Thymus (tissue), 14 donors: ENCODE measurements at places on chromosomes 4 and X. TPM values are rescaled to one million over a fixed set of nuclear protein-coding genes. Genes with fewer than 3 reads are reported as not detected.
A peak's percentile ranks its signal among the peaks of the same experiment; 100 is the strongest.

DNA sequence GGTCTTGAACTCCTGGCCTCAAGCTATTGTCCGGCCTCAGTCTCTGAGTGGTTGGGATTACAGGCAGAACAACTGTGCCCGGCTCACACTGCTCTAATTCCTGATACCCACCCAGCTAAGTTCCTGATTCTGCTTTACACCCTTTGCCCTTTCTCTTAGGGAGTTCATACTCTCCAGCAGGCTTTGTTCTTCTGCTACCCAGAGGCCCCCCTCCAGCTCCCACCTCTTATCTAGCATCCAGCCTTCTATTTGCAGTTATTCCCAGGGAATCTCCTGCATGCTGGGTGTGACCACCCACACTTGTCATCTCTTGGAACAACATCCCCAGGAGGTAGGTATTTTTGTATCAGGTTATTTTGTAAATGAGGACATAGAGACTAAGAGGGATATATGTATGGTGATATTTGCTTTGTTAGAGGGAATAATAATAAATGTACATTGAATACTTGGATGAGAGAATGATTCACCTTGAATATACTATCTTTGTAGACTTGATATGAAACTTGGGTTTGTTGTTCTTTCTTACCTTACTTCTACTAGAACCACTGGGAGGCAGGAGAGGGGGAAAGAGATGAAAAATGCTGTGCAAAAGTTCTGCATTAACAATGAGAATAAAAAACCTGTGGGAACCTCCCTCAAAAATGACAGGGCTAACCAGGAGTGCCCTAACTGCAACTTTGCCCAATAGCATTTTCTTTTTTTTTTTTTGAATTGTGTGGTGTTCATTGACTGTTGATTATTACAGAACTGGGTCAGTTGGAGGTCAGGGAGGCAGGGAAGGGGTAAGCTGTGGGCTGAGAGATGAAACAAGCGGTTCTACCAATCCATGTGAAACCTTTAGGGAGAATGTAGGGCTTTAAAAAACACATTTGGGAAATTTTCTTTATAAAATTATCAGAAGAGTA lies 157.4 kb downstream of the SPRY1 start:
- no peak for DNase-seq
- no peaks in the 10 kb centered on the region for H3K27me3 ChIP-seq
- no peaks in the 10 kb centered on the region for H3K4me1 ChIP-seq

PCDH19 gene
- 0.76 TPM for total RNA-seq

DNA sequence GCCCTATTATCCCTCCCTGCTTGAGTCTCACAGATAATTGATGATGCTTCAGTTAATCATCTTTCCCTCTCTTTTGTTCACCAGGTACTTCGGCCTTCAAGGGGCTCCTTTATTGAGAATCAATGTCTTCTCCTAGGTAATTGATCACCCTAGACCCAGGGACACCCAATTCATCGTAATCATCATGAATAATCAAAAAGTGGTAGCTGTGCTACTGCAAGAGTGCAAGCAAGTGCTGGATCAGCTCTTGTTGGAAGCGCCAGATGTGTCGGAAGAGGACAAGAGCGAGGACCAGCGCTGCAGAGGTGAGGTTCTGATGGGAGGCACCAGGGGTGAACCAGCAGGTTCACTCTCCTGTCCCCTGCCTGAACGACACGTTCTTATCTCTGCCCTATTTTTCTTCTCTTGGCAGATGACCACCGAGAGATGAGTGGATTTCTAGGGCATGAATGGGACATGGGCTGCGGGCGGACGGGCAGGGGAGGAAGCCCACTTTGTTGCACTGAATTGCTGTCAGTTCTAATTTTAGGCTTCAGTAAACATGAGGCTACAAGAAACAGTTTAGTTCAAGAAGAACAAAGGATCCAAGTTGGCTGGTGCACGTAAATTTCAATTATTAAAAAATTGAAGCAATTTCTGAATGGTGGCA lies 80.5 kb downstream of the ALPK1 start:
- no peak for DNase-seq
- peaks cover 6% of the 10 kb centered on the region for H3K36me3 ChIP-seq
- H3K4me1 ChIP-seq = no peaks in the 10 kb centered on the region
- no peak overlapping the region for H3K27ac ChIP-seq
- no peaks in the 10 kb centered on the region for H3K27me3 ChIP-seq
- H3K4me3 ChIP-seq = no peak overlapping the region

DNA sequence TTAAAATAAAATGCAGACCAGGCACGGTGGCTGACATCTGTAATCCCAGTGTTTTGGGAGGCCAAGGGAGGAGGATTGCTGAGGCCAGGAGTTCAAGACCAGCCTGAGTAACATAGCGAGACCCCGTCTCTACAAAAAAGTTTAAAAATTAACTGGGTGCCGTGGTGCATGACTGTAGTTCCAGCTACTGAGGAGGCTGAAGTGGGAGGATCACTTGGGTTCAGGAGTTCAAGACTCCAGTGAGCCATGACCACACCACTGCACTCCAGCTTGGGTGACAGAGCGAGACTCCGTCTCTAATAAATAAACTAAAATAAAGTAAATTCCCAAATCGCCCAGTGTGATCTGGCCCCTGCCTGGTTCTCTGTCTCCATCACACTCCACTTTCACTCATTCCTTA lies 43.7 kb downstream of the TENM3 start:
- no peak for DNase-seq
- H3K4me3 ChIP-seq = no peak overlapping the region
- no peaks in the 10 kb centered on the region for H3K4me1 ChIP-seq
- no peaks in the 10 kb centered on the region for H3K36me3 ChIP-seq

IL3RA gene
- 4.9 TPM for total RNA-seq

GRCh38 chr4:166008510-166008909 lies 135.5 kb downstream of the TLL1 start:
- no peak overlapping the region for H3K4me3 ChIP-seq
- H3K36me3 ChIP-seq = no peaks in the 10 kb centered on the region

DNA sequence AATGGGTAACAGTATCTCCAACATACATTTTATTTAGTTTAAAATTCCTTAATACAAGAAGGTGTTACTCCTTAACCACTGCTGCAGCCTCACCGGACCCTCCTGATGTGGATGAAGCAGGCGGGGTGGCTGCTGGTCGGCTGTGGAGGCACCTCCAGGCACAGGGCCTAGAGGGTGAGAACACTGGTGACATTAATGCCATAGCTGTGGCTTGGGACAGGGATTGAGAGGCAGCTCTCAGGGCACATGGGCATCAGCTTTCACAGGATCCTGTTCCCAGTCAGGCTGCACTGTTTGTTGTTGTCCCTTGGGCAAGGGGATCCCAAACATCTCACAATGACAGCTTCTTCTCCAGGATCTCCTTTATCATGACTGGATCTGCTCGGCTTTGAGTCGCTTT lies 90.0 kb downstream of the GATB start:
- H3K4me3 ChIP-seq = no peak overlapping the region
- no peaks in the 10 kb centered on the region for H3K27me3 ChIP-seq
- peaks cover 18% of the 10 kb centered on the region for H3K4me1 ChIP-seq

DNA sequence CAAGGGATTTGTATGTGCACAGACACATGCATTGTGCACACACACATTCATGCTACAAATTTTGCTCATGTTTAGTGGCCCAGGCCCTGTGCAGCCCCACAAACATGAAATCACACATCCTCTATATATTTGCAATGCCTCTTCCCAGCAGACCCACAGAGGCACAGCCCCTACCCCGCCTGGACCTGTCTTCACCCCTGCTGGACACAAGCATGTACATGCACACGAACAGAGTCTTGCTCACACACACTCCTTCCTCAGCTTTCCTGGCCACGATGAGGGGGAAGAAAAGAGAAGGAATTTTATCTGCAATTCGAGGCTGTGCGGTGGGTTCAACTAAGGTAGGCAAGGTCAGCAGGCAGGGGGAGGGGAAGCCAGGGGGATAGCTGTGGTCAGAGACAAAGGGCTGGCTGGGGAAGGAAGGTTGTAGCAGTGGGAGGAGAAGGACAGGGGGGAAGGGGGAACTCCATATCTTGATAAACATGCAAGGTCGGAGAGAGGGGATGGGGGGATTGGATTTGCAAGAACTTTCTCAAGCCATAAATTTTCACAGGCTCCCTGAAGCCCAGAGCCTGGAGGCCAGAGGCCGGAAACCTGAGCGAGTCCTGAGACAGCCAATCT lies 156.4 kb downstream of the EFNB1 start:
- no peak overlapping the region for H3K27ac ChIP-seq
- DNase-seq = no peak
- H3K27me3 ChIP-seq = no peaks in the 10 kb centered on the region
- no peaks in the 10 kb centered on the region for H3K4me1 ChIP-seq
- no peaks in the 10 kb centered on the region for H3K36me3 ChIP-seq

GRCh38 chr4:144709793-144710525 lies 64.0 kb downstream of the HHIP start:
- H3K4me1 ChIP-seq = no peaks in the 10 kb centered on the region
- H3K27ac ChIP-seq = no peak overlapping the region
- H3K4me3 ChIP-seq = no peak overlapping the region
- peaks cover 34% of the 10 kb centered on the region for H3K36me3 ChIP-seq

- no peaks in the 10 kb centered on the region for H3K27me3 ChIP-seq
- H3K27ac ChIP-seq = no peak overlapping the region
- H3K4me3 ChIP-seq = no peak overlapping the region
- H3K36me3 ChIP-seq = no peaks in the 10 kb centered on the region
Measured at GRCh38 chrX:16067886-16068515, 55.4 kb upstream of the GRPR start.

- H3K4me3 ChIP-seq = no peak overlapping the region
- no peaks in the 10 kb centered on the region for H3K4me1 ChIP-seq
- no peaks in the 10 kb centered on the region for H3K27me3 ChIP-seq
- DNase-seq = no peak
- H3K27ac ChIP-seq = no peak overlapping the region
Measured at GRCh38 chrX:24963823-24964222, 51.9 kb downstream of the ARX start.

DNA sequence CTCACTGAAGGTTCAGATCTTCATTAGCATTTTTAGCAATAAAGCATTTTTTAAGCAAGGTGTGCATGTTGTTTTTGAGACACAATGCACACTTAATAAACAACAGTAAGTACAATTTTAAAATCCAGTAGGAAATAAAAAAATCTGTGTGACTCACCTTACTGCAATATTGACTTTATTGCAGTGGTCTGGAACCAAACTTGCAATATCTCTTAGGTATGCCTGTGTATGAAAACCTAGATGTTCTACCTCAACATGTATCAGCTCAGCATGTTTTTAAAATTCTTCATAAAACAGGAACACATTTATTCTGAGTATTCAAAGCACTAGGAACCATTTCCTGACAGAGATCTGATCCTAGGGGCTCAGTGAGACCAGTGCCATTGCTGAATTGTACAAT lies 26.7 kb downstream of the NR0B1 start:
- no peaks in the 10 kb centered on the region for H3K36me3 ChIP-seq
- H3K27ac ChIP-seq = no peak overlapping the region
- no peaks in the 10 kb centered on the region for H3K4me1 ChIP-seq
- no peaks in the 10 kb centered on the region for H3K27me3 ChIP-seq

DNA sequence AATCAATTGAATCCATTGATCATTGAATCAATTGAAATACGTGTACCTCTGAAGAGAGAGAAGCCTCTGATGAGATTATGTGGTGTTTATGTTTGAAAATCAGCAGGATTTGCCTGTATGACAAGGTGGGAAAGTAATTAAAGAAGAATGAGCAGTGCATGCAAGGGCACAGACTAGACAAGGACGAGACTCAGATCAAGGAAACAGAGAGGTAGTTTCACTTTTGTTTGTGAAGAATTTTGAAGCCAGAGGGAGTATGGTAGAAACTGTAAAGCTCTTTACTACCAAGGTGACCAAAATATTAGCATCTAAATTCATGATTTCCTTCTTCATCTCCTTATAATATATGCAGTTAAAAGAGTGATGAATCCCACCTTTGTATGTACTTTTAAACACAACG lies 1830.0 kb upstream of the IGFBP7 start:
- H3K4me3 ChIP-seq = no peak overlapping the region
- H3K27ac ChIP-seq = no peak overlapping the region
- no peaks in the 10 kb centered on the region for H3K27me3 ChIP-seq

ZNF711 gene
- 21.1 TPM for total RNA-seq

GRCh38 chr4:185127021-185127925 lies 15.8 kb upstream of the SLC25A4 start:
- peaks cover 72% of the 10 kb centered on the region for H3K27me3 ChIP-seq
- no peak for DNase-seq
- peaks cover 4% of the 10 kb centered on the region for H3K4me1 ChIP-seq
- no peaks in the 10 kb centered on the region for H3K36me3 ChIP-seq
- no peak overlapping the region for H3K4me3 ChIP-seq

SMIM10 gene
- 1.3 TPM for total RNA-seq

- peak overlapping the region; percentile 47 for H3K4me3 ChIP-seq
- no peaks in the 10 kb centered on the region for H3K36me3 ChIP-seq
- no peak for DNase-seq
- peaks cover 8% of the 10 kb centered on the region for H3K4me1 ChIP-seq
Measured at GRCh38 chr4:112523008-112523721, 7.2 kb upstream of the NEUROG2 start.

- peaks cover 3% of the 10 kb centered on the region for H3K36me3 ChIP-seq
- H3K4me3 ChIP-seq = no peak overlapping the region
- H3K4me1 ChIP-seq = peaks cover 18% of the 10 kb centered on the region
- H3K27me3 ChIP-seq = no peaks in the 10 kb centered on the region
Measured at GRCh38 chr4:165325732-165326512, 1.5 kb upstream of the MSMO1 start.

GRCh38 chr4:175252642-175253041 lies 334.5 kb downstream of the ADAM29 start:
- no peak for DNase-seq
- no peaks in the 10 kb centered on the region for H3K4me1 ChIP-seq
- H3K4me3 ChIP-seq = no peak overlapping the region
- H3K36me3 ChIP-seq = no peaks in the 10 kb centered on the region

DNA sequence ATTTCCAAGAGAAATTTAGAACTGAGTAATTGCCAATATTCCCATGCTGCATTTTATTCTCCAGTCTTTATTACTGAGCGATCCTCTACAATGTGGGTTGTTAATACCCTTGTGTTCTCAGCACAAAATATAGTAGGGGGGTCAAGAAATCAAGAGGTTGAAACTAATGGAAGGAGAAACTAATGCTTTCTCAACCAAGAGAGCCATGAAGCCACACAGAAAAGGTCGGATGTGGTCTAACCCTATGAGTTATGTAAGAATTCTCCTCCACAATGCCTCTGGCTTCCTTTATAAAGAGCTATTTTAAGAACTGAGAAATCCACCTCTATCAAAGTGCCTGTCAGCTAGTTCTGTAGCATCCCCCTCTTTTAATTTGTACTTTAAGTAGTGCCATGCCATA lies 268.5 kb downstream of the CHIC1 start:
- H3K36me3 ChIP-seq = peaks cover 19% of the 10 kb centered on the region
- no peak overlapping the region for H3K27ac ChIP-seq
- no peaks in the 10 kb centered on the region for H3K4me1 ChIP-seq
- DNase-seq = no peak

ASB11 gene
- 0.05 TPM for total RNA-seq

- no peak for DNase-seq
- H3K4me1 ChIP-seq = peaks cover 5% of the 10 kb centered on the region
- no peaks in the 10 kb centered on the region for H3K36me3 ChIP-seq
Measured at GRCh38 chr4:78345237-78345636, 206.3 kb upstream of the ANXA3 start.

DNA sequence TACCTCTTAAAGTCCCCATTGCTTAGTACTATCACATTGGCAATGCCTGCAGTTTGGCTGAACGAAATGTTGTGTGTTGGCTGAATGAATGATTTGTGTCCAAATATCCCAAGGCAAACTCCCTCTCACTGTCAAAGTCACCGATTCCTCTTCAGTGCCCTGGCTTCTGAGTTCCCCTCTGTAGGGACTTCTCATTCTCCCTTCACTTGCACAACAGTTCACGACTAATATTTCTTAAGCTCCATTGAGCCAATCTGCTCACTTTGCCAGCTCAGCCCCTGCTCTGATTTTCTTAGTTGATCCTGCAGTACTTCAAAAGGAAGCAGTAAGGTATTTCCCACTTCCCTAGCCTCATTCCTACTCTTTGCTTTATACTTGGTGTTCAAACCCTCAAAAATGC lies 21.9 kb upstream of the PACRGL start:
- H3K27ac ChIP-seq = no peak overlapping the region
- no peaks in the 10 kb centered on the region for H3K4me1 ChIP-seq
- no peak overlapping the region for H3K4me3 ChIP-seq

SLC25A31 gene
- 0.05 TPM for total RNA-seq
